Mesenteric fat pad (tissue), 1 donor: ENCODE measurements at places on chromosomes 3 and 15. TPM values are rescaled to one million over a fixed set of nuclear protein-coding genes. Genes with fewer than 3 reads are reported as not detected.

The MGA gene
- 32.9 TPM for total RNA-seq

- no peak for DNase-seq
These were observed 90.7 kb downstream of the FILIP1L start for GRCh38 chr3:100023595-100023994.

DNA sequence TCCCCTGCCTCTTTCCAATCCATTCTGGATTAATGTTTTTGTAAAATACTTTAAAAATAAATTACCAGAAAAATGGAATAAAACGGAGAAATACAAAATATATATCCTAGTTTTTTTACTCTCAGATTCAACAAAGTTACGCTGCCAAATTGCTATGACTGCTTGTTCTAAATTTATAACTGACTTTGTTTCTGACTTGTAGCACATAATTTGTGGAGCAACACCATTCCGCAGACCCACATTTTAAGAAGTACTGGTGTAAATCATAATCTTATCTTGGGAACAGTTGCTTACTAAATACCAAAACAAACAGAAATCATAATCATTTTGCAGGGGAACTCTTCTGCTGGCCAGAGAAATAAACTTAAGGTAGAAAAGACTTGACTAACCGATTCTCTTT, 339.4 kb upstream of the CBLB start:
- no peak for DNase-seq

GRCh38 chr3:182500289-182500688, 293.0 kb upstream of the ATP11B start:
- DNase-seq, result no peak
